ENCODE measurements at places on chromosomes 16 and 17. TPM values are rescaled to one million over a fixed set of nuclear protein-coding genes. Genes with fewer than 3 reads are reported as not detected.

CPSF4L gene
- not detected for total RNA-seq

AANAT gene
- not detected for total RNA-seq

CES4A gene
- total RNA-seq = 2.3 TPM

WBP2 gene
- 22.5 TPM for total RNA-seq

DNAI2 gene
- total RNA-seq = not detected

C16orf89 gene
- total RNA-seq = 3.3 TPM

MYOCD gene
- total RNA-seq = 9.8 TPM

LRRC75A gene
- 0.83 TPM for total RNA-seq

TIMP2 gene
- 44.7 TPM for total RNA-seq

NLK gene
- 13.1 TPM for total RNA-seq

KRT24 gene
- not detected for total RNA-seq

NPW gene
- total RNA-seq = 0.43 TPM

ZG16B gene
- 1.3 TPM for total RNA-seq

NOB1 gene
- total RNA-seq = 21.8 TPM

UNC13D gene
- 0.46 TPM for total RNA-seq

NME1 gene
- 123 TPM for total RNA-seq

TPSG1 gene
- total RNA-seq = not detected

DOC2B gene
- not detected for total RNA-seq

PRSS21 gene
- not detected for total RNA-seq

PDILT gene
- not detected for total RNA-seq

POLG2 gene
- total RNA-seq = 10.5 TPM

KCNAB3 gene
- total RNA-seq = 0.18 TPM

CHST4 gene
- total RNA-seq = not detected

PDE6G gene
- total RNA-seq = 0.65 TPM

AOC2 gene
- total RNA-seq = 0.28 TPM

MMP28 gene
- total RNA-seq = 2.6 TPM

OTOP2 gene
- total RNA-seq = not detected

PDP2 gene
- 7.5 TPM for total RNA-seq

PIK3R6 gene
- total RNA-seq = not detected

IRF8 gene
- 0.09 TPM for total RNA-seq

CACNG5 gene
- total RNA-seq = not detected

GNG13 gene
- total RNA-seq = not detected

CA7 gene
- total RNA-seq = not detected

CYGB gene
- 84.9 TPM for total RNA-seq

RAB37 gene
- 0.43 TPM for total RNA-seq

OR2C1 gene
- 0.09 TPM for total RNA-seq

WNT9B gene
- total RNA-seq = not detected

MYH11 gene
- total RNA-seq = 0.09 TPM

NME2 gene
- 811 TPM for total RNA-seq

ZNF652 gene
- total RNA-seq = 7.3 TPM

SPNS3 gene
- under 0.01 TPM for total RNA-seq

CPHXL2 gene
- total RNA-seq = not detected

SKA2 gene
- 34.0 TPM for total RNA-seq

FAM20A gene
- total RNA-seq = 22.9 TPM

CDH1 gene
- total RNA-seq = 0.09 TPM

TEDC2 gene
- total RNA-seq = 1.0 TPM

ANKRD40 gene
- 25.5 TPM for total RNA-seq

ZP2 gene
- not detected for total RNA-seq

TUBG2 gene
- 5.4 TPM for total RNA-seq

CCDC40 gene
- 4.4 TPM for total RNA-seq

TEKT1 gene
- total RNA-seq = not detected

TMEM97 gene
- total RNA-seq = 31.3 TPM

PIMREG gene
- 4.3 TPM for total RNA-seq
